Thyroid gland (tissue), 4 donors: ENCODE measurements at places on chromosomes 12 and 14.

GRCh38 chr14:43087666-43088065, 1419.4 kb downstream of the FSCB start:
- DNase-seq: no peak

GRCh38 chr14:55512421-55512820, 67.6 kb upstream of the KTN1 start:
- DNase-seq: no peak

GRCh38 chr14:39868251-39868650, 436.0 kb upstream of the FBXO33 start:
- DNase-seq: no peak

GRCh38 chr14:70773182-70773862, 36.0 kb downstream of the MAP3K9 start:
- DNase-seq: no peak

- DNase-seq: no peak
Observed at GRCh38 chr14:104752423-104752734, 568 bp upstream of the SIVA1 start.

DNA sequence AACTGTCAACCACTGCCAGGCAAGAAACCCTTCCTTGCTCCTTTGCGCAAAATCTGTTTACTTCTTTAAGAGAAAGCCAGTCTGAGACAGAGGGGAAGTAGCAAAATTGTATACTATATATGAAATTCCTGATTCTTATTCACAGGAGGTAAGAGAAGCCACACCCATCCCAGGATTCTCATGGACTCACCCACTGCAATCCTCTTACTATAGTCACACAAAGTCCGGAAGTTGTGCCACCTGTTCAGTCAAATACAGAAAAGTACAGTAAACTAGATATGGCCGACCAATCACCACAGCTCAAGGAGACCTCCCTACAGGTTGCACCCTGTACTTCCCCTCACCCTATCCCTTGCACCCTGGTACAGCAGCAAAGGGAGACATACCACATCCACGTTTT, 2.9 kb downstream of the PRMT5 start:
- DNase-seq: no peak

DNA sequence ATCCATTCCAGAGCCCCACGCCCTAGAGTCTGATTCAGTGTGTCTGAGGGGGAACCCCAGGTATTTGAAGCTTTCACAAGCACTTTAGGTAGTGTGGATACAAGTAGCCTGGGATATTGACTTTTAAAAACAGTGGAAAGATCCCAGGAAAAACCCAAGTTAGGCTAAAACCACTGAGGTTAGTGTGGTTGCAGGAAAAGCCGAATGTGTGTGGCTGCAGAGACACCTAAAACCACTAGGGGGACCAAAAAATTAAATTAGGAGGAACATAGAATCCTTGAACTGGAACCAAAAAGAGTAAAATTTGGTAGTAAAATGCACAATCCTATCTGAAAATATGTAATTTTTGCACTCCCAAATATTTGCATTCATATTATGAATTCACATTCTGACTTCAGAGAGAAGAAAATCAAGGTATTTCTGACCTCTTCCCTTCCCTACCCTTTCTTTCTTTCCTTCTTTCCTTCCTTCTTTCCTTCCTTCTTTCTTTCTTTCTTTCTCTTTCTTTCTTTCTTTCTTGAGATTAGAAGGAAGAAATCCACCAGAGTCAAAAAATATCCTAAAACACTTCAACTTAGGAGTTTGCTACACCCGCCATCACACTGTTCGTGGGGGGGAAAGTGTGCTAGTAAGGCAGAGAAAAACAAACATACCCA, 37.8 kb downstream of the SLCO1A2 start:
- DNase-seq: peak; percentile 2

GRCh38 chr12:78229591-78230101, 399.0 kb downstream of the NAV3 start:
- DNase-seq: peak; percentile 6

DNA sequence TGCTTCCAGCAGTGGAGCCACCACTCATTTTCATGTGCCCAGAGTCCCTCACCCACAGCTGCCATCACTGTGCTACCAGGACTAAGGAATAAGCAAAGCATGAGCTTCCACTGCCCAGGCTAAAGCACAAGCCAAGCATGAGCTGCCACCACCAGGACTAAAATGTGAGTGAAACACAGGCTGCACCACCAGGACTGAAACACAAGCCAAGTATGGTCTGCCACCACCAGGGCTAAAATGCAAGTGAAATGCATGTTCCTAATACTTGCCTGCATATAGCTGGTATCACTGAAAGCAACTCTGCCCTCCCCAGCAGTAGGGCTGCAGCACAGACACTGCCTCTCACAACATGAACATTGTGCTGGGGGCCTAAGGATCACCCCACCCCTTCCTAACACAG, 30.0 kb downstream of the CEP83 start:
- no peak for DNase-seq

GRCh38 chr14:70338550-70338949, 20.9 kb downstream of the COX16 start:
- DNase-seq: no peak
